NCI-H524 treated with DMSO at 0.1 percent for 48 hours (cell line): ENCODE measurements at places on chromosomes 2 and 18.

DNA sequence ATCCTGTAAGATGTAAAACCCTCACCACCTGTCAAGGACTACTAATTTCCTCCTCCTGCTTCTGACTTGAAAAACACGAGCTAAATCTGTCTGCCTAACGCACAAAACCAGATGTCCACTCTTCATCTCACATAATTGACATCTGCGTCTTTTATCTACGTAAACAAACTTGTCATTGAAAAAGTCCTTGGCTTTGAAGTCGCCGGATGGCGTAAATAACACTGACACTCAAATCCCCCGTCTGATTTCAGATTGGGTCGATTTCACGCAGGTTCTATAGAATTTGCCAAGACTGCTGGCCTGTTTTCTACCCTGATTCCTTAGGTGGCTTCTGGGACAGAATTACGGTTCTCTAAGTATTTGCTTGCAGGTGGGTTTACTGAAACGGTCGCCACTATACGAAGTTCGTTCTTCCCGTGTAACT is 539 bp upstream of the MOB4 start:
- peak; percentile 94 for DNase-seq

- DNase-seq = no peak
Observed at GRCh38 chr18:29962579-29962978, 1080.0 kb downstream of the DSC3 start.

DNA sequence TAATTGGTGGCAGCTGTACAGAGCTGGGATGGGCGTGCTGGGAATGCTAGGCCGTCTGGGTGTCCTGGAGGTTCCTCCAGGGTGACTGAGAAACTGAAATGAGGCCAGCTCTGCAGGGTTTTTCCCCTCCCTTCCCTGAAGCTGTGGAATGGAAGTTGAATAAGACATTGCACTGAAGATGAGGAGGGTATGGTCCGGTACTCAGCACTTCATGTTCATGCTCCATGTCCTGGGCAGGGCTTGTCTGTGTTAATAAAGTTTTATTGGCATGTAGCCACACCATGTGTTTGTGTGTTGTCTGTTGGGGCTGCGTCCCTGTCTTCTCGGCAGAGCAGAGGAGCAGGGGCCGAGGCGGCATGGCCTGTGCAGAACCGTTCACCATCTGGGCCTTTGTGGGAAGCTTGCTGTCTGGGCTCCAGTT is 154.0 kb downstream of the LDLRAD4 start:
- DNase-seq = no peak

DNA sequence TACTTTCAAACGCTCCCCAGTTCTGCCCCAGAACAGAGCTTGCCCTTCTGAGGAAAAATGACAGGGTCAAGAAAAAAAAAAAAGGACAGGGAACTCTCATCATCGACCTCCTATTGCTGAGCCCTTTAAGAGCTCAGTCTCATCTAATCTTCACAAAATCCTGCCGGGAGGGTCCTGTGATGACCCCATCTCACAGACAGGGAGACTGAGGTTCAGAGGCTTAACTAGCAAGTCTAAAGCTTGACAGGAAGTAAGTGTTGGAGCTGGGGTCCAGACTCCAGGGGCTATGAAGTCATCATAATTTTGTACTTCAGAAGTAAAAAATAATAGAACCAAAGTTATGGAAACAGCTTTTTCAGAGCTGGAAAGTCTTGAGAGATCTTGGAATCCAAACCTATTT is 171.1 kb upstream of the MYCN start:
- DNase-seq = no peak

DNA sequence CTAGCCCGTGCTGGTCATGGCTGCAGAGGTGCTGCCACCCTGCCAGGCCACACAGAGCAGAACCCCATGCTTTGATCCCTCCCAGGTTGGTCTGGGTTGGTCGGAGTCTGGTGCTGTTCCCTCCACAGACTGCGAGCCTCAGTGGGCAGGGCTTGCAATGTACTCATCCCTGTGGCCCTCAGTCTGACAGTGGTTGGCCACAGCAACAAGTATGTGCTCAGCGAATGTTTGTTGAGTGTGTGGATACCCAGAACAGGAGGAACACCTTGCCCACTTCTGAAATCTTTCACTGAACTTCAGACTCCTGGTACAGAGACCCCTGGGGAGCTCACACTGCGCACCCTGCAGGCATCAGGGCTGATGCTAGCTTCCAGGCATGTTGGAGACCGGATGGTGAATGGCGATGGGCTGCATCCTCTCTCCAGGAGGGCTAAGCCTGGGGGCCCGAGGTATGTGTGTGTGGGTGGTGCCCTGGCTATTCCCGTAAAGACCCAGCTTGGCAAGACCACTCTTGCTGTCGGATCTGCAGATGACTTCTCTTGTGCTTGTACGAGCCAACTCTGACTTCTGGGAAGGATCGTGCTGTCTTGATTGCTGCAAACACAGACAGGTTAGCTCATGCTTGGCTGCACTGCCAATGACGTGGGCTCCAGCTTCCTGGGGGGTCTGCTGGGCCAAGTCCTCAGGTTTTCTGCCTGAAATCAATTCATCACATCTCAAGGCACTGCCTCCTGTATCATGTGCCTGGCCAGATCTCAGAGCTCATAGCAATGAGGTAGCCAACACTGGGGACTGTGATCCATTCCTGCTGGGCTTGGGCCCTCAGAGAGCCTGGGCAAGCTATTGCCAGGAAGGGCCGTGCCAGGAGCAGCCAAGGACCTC is 43.7 kb downstream of the RHOB start:
- no peak for DNase-seq

GRCh38 chr2:100178085-100178788 is 35.8 kb upstream of the AFF3 start:
- no peak for DNase-seq

GRCh38 chr2:232894746-232895145 is 24.7 kb downstream of the SNORC start:
- DNase-seq = no peak

GRCh38 chr2:175062787-175063585 is 57.8 kb upstream of the CHN1 start:
- DNase-seq = no peak

- no peak for DNase-seq
Observed at GRCh38 chr2:218780046-218780445, 1.9 kb upstream of the CYP27A1 start.

DNA sequence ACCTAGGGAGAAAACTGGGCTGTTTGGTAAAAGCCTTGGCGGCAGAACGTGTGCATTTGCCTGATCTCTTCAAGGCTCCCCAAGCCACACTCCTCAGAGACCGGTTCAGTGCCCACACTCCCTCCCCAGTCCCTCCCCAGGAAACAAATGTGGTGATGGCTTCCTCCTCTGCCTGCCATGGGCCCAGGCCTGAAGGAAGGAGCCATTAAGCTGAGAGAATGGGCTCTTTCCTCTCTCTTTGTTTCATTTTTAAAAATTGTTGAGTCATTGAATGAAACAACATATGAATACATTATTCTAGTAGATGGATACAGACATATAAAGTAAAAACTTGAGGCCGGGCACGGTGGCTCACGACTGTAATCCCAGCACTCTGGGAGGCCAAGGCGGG is 50.6 kb upstream of the YWHAQ start:
- no peak for DNase-seq

DNA sequence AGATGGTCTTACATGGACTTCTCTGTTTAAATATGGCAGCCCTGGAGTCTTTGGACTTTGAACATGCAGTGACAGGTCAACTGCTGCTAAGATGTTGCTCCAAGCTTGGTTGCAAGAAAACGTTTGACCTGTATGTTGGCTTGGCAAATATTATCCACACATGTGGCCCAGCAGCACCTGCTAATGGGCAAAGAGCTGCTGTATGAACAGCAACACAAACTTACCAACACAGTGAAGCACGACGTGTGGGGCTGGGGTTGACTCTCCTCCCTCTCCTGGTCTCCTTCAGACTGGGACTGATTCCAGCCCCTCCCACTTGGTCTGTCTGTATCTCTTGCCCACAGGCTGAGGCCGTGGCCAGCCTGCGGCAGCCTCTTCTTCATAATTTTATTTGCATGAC is 3.8 kb downstream of the KCNE4 start:
- DNase-seq = no peak

GRCh38 chr18:31774477-31774785 is 13.8 kb upstream of the SLC25A52 start:
- no peak for DNase-seq

DNA sequence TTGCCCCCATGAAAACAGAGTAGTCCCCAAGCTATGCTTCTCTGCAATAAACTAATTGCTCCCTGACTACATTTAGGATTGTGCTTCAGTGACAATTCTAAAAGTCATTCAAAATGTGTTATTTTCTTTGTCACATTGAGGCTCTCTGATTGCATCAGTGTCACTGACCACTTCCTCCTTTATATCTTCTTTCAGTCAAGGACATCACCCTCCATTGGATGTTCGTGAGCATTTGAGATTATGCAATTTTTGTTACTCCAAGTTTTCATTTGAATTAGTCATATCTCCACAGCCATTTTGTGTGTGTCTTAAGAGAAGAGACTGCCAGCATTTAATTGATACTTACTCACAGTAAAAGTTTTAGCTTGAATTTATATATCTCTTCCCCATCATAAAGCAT is 780.8 kb upstream of the GCFC2 start:
- DNase-seq = no peak

GRCh38 chr2:231043796-231044195 is 6.5 kb downstream of the C2orf72 start:
- no peak for DNase-seq

DNA sequence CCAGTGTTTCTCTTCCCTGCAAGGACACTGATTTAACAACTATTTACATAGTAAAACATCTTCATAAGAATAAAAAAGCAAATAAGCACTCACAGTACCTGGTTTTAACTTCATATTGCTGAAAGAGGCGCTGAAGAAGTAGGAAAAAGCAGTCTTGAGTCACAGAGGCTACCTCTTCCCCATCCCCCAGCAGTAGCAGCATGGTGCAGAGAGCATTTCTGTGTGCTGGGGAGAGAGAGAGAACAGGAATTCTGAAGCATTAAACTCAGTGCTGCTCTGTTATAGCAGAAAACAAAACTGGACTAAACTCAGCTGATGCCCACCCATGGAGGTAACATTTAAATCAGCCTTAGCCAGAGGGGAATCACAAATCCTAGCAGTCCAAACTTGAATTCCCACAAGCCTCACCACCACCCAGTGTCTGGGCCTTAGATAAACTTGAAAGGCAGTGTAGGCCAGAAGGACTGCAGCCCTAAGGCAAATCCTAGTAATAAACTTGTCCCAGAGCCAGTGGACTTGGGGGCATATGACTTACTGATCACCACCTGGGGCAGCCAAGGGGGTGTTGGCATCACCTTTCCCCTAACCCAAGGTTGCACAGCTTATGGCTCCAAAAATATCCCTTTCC is 321.8 kb upstream of the CWC22 start:
- DNase-seq = no peak

- no peak for DNase-seq
Observed at GRCh38 chr18:13137670-13138419, 80.7 kb upstream of the LDLRAD4 start.

DNA sequence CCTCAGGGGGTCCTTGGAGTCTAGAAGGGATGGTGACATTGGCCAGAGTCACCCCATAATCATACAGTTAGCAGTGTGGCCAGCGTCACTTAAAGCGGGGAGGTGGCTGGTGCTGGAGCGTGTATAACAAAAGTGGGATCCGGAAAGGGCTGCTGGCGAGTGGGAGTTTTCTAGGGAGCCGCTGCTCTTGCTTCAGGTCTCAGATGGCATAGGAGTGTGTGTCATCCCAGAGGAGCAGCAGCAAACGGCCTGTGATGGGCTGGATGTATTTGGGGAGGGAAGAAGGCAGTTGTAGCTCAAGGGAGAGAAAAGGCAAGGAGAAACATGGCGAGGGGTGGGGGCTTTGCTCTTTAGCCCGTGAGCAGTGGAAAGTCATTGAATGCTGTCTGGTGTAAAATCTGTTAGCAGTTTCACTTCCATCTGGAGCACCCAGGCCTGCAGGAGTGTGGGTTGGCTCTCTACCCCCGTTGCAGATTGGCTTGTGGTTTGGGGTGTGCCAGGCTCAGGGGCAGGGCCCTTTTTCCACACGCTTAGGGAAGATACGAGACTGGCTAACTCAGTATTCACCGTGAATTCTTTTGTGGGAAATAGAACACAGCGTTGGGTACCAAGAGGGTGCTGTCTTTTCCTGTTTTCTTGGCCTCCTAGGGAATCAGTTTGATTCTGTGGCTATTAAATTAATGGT is 120.5 kb downstream of the AGAP1 start:
- peak; percentile 30 for DNase-seq

- DNase-seq = no peak
Observed at GRCh38 chr18:54129448-54130067, 94.9 kb downstream of the MBD2 start.

DNA sequence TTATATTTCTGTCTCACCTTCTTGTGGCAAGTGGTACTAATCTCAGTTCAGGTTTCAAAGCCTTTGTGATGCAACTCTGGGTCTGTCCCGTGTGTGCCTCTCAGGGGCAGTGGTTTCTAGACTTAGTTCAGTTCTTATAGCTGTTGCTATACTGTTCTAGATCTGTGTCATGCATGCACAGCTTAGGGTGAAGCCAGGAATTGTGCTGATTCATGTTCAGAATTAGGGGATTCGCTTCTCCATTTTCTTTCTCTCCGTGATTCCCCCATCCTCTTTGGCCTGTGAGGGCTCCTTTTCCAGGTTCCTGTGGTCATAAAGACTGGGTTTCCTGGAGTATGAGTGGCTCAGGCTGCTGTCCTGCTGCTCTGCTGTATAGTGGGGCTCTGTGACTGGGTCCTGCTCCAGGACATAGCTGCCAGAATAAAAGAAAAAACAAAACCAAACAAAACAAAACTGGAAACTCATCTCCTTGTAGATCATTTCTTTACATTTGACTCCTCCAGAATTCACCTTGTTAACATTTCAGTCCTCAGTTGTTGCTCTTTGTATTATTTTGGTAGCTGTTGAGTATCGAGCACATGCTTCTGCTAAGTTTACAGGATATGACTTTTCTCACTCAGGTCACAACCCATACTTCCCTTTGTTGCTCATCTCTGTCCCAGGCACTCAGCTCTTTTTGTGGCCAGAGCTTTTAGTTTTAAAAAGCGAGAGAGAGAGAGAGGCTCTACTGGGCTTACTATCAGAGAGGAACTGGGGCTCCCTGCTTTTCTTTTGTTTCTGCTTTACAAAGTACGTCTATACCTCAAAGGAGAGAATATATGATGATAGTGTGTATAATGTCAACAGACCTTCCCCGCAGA is 34.2 kb downstream of the CERS6 start:
- DNase-seq = no peak

GRCh38 chr2:151204756-151205155 is 56.9 kb downstream of the RBM43 start:
- DNase-seq = no peak

DNA sequence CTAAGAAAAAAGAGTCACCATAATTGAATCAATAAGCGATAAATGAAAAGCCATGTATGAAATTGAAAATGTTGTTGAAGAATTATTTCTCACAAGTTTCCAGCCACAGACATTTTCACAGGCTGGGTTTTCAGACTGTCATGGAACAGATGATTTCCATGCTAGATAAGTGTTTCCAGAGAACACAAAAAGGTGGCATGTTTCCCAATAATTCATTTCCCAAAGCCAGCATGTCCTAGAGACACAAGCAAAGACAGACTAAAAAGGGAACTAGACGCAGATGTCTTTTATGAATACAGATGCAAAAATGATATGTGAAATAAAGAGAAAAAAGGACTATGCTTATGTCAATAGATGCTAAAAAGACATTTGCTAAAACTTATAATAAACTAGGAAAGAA is 255.1 kb downstream of the EIPR1 start:
- no peak for DNase-seq
